ENCODE measurements at places on chromosomes 11 and 22.

- no peak for DNase-seq
Measured at GRCh38 chr11:11381471-11382105, 28.5 kb upstream of the CSNK2A3 start.

DNA sequence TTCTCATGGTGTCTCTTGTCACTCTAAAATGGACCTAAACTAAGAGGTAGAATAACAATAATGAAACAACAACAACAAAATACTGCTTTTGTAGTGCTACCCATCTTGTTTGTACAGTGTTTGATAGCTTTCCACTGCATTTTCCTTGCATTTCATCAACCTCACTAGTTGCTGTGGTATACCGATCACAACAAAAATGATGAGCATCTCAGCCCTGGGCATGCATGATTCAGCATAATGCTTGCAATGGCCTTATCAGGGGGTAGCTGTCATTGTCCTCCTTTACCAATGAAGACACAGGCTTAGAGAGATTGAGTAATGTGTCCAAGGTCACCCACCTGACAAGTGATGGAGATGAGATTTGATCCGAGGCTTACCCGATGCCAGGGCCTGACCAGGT, 682.5 kb downstream of the NTM start:
- no peak for DNase-seq

- DNase-seq = no peak
Measured at GRCh38 chr11:33652930-33653329, 47.7 kb downstream of the C11orf91 start.

DNA sequence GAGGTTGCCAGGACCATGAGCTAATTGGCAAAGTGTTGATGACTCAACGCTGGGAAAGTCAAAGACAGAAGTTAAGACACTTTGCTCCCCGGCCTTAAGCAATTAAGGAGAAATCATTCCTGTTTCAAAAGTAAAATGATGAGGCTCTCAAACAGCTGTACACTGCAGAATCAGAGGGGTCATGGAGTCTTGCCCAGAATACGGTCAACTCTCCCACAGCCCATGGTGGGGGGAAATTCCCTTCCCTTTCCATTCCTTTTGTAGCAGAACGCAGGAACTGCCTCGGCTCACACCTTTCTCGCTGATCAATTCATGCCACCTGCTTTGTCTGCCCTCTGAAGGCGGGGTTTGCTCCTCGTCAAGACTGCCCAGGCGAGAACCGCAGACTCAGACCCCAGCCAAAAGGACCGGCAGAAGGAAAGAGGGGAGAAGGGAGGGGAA, 52.8 kb downstream of the MN1 start:
- DNase-seq = no peak

DNA sequence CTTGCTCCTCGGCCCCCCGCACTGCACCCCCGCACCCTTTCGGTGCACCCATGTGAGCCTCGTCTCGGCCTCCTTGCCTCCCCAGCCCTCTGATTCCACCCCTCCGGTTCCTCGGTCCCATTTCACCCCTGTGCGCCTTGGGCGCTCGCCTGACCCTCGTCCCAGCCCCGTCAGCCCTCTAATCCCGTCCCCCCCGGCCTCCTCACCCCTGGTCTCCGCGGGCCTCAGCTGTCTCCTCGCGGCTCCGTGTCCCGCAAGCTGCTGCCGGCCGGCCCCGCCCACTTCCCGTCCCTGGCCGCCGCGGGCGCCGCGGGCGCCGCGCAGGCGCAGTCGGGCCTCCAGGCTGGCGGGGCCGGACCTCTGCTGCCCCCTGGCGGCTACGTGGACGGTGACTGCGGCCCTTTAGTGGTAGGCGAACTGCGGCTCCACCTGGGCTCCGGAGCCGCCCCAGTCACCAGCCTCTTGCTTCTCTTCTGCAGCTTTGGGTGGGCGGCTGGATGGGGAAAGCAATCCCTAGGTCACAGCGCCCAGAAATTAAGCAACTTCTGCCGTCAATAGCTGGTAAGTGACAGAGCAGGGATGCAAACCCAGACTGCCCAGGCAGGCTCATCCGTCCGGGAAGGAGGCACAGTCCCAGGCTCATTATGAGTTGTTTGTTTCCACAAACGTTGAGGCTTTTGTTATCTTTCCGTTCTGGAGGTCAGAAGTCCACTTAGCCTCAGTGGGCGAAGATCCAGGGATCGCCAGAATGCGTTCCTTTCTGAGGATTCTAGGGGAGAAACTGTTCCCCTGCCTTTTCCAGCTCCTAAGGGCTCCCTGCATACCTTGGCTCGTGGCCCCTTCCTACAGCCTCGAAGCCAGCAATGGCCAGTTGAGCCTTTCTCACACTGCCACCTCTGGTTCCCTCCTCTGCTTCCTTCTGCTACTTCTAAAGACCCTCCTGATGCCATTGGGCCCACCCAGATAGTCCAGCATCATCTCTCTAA, at the start of gene PPM1F:
TSS of gene PPM1F (minus strand) at position 263 of the 986 bp plus-strand sequence. CDS start 6,800 bp downstream, outside the sequence.
- peak; percentile 87 for DNase-seq

- DNase-seq = no peak
Measured at GRCh38 chr11:128764424-128765095, 70.7 kb downstream of the FLI1 start.

DNA sequence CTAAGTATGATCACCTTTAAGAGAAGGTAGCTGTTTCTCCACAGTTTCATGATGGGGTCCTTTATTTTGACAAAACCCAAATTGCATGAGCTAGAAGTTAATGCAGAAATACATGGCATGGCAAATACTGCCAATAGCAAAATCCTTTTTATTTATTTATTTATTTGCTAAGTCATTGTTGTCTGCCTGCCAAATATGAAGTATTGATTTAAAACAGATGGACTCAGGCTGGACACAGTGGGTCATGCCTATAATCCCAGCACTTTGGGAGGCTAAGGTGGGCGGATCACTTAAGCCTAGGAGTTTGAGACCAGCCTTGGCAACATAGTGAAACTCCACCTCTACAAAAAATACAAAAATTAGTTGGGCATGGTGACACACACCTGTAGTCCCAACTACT, 52.4 kb downstream of the LARGE2 start:
- no peak for DNase-seq

GRCh38 chr11:69352715-69353319, 58.9 kb downstream of the MYEOV start:
- peak; percentile 33 for DNase-seq

DNA sequence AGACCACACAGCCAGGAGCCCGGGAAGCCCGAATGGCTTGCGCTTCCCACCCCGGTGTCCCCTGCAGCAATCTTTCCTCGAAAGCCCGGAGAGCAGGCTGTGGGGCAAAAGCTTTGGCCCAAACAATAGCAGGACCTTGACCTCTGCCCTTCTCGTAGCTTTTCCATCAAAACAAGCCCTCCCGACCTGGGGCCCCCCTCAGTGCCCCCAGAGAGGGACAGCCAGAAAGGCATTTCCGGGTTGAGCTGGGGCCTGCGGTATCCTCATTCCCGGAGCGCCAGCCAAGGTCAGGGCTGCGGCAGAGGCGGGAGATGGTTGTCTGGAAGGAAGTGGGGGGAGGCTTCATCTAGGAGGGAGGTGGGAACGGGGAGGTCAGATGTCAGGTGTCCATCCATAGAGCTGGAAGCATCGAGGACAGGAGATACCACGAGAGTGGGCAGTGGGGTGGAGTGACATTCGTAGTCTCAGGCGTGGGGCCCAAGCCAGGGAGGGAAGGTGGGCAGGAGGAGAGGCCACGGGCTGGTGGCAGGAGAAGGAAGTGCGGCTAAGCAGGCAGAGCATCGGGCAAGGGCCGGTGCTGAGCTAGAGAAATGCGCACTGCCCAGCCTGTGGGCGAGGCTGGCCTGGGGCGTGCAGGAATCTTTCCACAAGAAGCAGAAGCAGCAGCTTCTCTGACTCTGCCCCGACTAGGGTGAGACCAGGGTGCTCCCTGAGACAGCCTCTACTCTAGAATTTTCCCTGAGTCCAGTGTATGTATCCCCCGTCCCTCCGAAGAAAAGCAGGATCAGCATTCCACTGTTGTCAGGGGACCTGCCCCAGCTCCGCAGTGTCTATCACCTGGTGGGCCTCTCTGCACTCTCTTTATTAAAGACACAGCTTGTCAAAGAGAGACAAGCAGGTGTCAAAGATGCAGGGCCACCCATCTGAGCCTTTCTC, 14.3 kb downstream of the PDGFB start:
- no peak for DNase-seq
